ENCODE measurements at places on chromosomes 2 and 18.
A peak's percentile ranks its signal among the peaks of the same experiment; 100 is the strongest.

DNA sequence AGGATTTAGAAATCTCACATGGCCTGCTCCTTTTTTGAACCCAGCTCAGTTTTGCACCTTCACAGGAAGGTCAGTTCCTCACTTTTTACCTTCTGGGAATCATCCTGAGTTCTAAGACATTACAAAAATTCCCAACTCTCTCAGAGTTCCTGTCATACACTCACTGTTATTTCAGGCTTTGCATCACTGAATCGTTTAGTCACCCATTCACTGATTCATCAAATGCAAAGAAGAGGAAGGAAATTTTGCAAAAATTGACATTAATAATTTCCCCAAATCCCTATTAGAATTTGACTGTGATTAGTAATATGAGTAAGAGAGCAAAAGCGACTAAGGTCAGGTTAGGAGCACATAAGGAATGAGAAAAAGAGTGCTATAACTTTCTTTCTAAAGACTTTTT is 197.5 kb downstream of the PDE1A start:
- H3K27ac ChIP-seq = no peak overlapping the region
- no peak overlapping the region for H3K4me3 ChIP-seq
- no peaks in the 10 kb centered on the region for H3K36me3 ChIP-seq
- no peaks in the 10 kb centered on the region for H3K4me1 ChIP-seq
- no peak for DNase-seq

GRCh38 chr2:105609746-105610402 is 134.8 kb upstream of the NCK2 start:
- H3K4me1 ChIP-seq = no peaks in the 10 kb centered on the region
- no peaks in the 10 kb centered on the region for H3K36me3 ChIP-seq
- H3K4me3 ChIP-seq = no peak overlapping the region
- no peak for DNase-seq

GRCh38 chr2:145918951-145919350 is 1399.0 kb upstream of the ZEB2 start:
- H3K36me3 ChIP-seq = no peaks in the 10 kb centered on the region
- DNase-seq = no peak
- no peaks in the 10 kb centered on the region for H3K27me3 ChIP-seq
- H3K4me3 ChIP-seq = no peak overlapping the region
- no peak overlapping the region for H3K27ac ChIP-seq
- no peaks in the 10 kb centered on the region for H3K4me1 ChIP-seq

- DNase-seq = no peak
- H3K4me1 ChIP-seq = no peaks in the 10 kb centered on the region
- H3K36me3 ChIP-seq = peaks cover 9% of the 10 kb centered on the region
- no peak overlapping the region for H3K27ac ChIP-seq
- H3K4me3 ChIP-seq = no peak overlapping the region
- H3K27me3 ChIP-seq = no peaks in the 10 kb centered on the region
These were observed 206.0 kb downstream of the MGAT5 start for GRCh38 chr2:134459706-134460406.

DNA sequence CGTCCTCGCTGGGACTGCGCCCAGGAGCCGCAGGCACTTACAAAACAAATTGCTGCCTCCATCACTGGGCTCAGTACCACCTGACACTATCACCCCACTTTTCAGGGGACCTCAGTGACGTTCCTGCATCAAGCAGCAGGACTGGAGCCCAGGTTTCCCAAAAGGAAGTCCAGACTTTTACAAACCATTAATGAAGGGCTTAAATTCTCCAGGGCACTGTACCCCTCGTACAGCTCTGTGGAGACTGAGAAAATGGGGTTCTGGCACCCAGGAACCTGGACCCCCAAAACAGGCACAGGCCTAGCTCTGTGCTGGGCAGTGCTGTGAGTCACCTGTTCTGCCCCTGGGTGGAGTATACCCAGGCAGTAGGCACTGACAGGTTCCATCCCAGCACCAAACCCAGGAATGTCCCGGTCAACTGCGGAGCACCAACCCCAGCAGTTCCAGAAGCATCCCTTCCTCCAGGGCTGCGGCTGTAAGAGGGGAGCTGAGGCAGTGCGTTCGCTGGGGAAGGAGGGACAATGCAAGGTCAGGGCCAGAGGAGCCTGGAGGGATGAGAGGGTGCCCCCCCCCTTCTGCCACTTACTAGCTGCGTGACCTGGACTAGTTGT is 24.6 kb upstream of the NOTO start:
- H3K27me3 ChIP-seq = peaks cover 10% of the 10 kb centered on the region
- no peak for DNase-seq
- no peaks in the 10 kb centered on the region for H3K36me3 ChIP-seq
- H3K27ac ChIP-seq = no peak overlapping the region
- H3K4me3 ChIP-seq = no peak overlapping the region

DNA sequence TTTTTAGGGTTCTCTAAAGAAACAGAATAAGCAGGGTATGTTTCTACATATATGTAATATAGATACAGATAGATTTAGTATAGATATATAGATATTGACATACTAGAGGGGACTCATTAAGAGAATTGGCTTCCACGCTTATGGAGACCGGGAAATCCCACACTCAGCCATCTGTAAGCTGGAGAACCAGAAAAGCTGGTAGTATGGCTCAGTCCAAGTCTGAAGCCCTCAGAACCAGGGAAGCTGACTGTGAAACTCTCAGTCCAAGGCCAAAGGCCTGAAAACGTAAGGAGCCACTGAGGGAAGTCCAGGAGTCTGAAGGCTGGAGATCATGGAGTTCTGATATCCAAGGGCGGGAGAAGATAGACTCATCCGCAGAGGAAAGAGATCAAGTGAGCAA is 441.3 kb upstream of the CDH20 start:
- H3K4me3 ChIP-seq = no peak overlapping the region
- no peaks in the 10 kb centered on the region for H3K27me3 ChIP-seq
- no peak overlapping the region for H3K27ac ChIP-seq
- no peaks in the 10 kb centered on the region for H3K4me1 ChIP-seq
- DNase-seq = no peak

- H3K4me1 ChIP-seq = no peaks in the 10 kb centered on the region
- no peak for DNase-seq
- no peaks in the 10 kb centered on the region for H3K36me3 ChIP-seq
- H3K27me3 ChIP-seq = no peaks in the 10 kb centered on the region
These were observed 431.3 kb downstream of the TSN start for GRCh38 chr2:122186761-122187222.

DNA sequence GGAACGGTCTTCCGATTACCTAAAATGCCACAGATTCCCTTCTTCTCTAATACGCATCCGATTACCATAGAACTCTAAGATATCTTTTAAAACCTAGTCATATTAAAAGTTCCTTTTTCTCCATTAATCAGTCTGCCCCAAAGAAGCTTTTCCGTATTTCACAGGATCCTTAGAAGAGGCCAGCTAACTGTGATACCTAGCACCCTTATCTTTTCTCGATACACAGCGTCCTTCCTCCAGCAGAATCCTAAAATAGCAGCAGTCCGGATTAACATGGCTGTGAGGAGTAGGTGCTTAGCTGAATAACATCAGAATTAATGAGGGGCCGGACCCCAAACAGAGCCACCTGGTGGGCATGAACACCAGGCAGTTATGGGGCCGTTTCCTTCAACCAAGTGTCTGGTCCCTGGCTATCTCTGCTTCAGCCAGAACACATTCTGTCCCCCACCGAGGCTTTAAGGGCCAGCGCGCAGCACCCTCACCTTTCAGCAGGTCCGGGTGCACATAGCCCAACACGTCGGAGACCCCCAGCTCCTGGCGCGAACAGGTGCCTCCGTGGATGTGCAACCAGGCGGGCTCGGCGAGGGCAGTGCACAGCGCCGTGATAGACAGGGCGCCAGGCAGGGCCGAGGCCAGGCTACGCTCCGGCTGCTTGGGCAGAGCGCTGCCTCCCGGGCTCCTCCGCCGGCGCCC is 995 bp downstream of the TMEM127 start:
- DNase-seq = peak; percentile 42
- peaks cover 54% of the 10 kb centered on the region for H3K4me1 ChIP-seq
- no peaks in the 10 kb centered on the region for H3K27me3 ChIP-seq
- H3K4me3 ChIP-seq = peak overlapping the region; percentile 83
- H3K36me3 ChIP-seq = peaks cover 20% of the 10 kb centered on the region

- H3K4me1 ChIP-seq = no peaks in the 10 kb centered on the region
- no peak overlapping the region for H3K27ac ChIP-seq
- no peaks in the 10 kb centered on the region for H3K36me3 ChIP-seq
- H3K27me3 ChIP-seq = no peaks in the 10 kb centered on the region
- no peak overlapping the region for H3K4me3 ChIP-seq
These were observed 145.8 kb downstream of the LAMA3 start for GRCh38 chr18:23835091-23835490.

DNA sequence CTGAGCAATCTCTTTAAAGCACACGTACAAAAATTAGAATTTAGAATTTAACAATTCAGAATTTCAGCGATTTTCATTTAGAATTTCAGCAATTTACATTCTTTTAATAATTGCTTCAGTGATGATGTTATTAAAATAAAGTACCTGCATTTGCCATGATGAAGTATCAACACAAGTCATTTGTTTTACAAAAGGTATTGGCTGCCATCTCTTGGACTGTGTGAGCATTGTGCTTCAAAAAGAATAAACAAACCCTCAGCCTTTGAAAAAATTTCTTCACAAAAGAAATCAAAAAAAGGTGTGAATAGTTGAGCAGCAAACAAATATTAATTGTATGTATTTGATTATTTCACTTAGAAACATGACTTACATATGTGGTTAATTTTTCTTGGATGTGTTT is 27.1 kb upstream of the ZC3H15 start:
- H3K27ac ChIP-seq = no peak overlapping the region
- peaks cover 4% of the 10 kb centered on the region for H3K36me3 ChIP-seq
- H3K4me3 ChIP-seq = no peak overlapping the region
- no peaks in the 10 kb centered on the region for H3K4me1 ChIP-seq
- DNase-seq = peak; percentile 11

Data from natural killer cell (primary cell).